ENCODE measurements at places on chromosomes 3 and 15.

- no peak for DNase-seq
These were observed 32.2 kb downstream of the SUCNR1 start for GRCh38 chr3:151905647-151906046.

DNA sequence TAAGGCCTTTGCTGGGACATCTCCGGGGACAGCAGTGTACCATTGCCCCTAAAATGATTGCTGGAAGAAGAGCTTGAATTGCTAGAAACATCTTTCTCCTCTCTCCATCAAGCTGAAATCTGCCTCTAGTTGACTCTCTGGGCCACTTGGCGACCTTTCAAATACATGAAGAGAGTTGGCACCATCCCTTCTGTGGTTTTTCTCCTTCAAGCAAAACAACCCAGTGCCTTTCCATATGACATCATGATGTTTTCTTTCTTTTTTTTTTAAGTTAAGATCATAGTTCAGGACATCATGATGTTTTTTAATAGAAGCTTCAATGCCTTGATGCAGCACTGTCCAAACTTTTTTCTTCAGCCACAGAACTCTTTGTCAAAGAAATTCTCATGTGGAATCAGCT lies 144.0 kb upstream of the PTPRG start:
- DNase-seq = peak; percentile 13

- DNase-seq = no peak
These were observed 35.7 kb downstream of the TRPM1 start for GRCh38 chr15:31065824-31066223.

DNA sequence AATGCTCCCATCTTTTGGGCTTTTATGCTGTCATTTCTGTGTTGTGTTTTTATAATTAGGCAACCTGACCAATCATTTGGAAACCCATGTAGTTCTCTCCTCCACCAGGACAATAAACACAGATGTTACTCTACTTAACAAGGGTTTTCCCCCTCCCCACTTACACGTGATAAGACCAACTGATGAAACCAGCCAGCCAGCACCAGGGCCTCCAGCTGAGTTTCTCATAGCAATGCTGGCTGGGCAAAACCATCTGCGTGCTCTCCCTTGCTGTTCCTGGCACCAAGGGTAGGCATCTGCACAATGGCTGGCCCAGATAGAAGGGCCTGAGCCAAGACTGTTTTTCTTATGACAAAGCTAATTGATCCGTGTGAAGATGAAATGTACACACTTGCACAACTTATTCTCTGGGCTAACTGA lies 310.4 kb downstream of the PLCL2 start:
- no peak for DNase-seq

DNA sequence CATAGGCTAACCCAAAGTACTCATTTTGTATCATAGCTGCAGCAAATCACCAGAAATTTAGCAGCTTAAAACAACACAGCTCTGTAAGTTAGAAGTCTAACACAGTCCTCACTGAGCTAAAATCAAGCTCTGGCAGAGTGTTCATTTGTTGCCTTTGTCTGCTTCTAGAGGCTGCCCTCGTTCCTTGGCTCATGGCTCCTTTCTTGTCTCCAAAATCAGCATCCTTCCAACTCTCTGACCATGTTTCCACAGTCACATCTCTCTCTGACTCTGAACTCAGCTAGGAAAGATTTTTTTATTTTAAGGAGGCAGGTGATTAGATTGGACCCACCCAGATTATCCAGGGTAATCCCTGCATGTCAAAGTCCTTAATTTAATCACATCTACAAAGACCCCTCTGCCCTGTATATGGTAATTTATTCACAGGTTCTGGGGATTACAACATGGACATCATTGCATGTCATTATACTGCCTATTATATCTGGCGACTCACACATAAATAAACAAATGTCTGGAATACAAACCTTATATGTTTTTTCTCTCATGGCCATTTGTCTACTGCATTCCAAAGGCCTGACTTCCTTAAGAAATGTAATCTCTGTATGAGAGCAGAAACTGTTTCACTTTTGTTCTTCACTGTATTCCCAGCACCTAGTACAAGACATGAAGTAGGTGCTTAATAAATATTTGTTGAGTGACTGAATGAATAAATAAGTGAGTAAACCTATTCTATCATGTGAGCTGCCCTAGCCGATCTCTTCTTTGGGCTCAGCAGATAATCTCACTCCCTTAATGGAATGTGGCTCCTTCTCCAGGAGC lies 15.1 kb upstream of the UACA start:
- no peak for DNase-seq

DNA sequence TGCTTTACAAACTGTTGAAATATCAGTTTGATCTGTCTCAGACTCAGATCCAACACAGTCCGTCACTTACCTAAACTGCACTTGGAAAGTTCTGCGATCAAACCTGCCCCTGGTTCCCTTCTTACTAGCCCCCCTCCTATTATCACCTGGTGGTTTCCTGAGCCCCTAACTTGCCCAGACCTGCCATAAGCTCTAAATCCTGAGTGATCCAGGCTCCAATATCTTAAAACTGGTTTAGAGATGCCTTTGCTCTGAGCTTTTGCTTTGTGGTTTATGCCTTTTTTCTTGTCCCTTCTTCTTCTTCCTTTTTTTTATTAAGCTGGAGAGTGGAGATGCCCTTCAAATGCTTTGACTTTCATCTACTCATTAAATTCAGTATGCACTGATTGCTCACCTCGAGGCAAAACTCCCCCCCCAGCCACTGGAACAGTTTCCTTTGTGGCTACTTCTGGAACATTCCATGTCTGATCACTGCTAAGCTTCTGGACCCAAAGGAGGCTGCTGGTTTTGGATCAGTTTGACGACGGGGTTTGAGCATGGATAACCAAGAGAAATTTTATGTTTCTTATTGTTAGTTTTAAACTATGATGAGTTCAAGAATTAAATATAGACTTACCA lies 3.5 kb upstream of the ITGB5 start:
- no peak for DNase-seq

DNA sequence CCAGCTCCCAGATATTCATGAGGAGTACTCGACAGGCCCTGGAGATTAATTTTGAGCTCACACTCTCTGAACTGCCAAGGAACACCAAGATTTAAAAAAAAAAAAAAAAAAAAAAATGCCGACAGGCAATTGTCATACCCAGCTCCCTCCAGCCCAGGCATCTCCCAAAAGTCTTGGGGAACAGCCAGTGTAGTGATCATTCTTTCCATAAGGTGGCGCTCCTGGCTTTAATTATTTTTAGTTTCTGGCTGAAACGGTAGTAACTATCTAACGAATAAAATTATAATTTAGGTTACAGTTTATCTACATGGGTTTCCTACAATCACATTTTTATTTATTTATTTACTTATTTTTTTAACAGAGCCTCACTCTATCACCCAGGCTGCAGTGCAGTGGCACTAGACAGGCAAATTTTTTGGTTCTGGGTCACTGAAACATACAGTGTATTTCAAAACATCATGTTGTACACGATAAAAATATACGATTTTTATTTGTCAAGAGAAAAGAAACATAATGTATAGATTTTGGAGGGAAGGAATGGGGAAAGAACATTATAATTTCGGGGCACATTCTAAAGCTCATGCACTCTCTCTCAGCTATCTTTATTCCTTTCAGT lies 157.3 kb downstream of the ADAMTS9 start:
- peak; percentile 73 for DNase-seq

- no peak for DNase-seq
These were observed 626.3 kb upstream of the NAALADL2 start for GRCh38 chr3:174232658-174233429.

- DNase-seq = no peak
These were observed 255.8 kb downstream of the FAM43A start for GRCh38 chr3:194941360-194941955.

GRCh38 chr3:17832016-17832415 lies 89.6 kb upstream of the TBC1D5 start:
- no peak for DNase-seq

DNA sequence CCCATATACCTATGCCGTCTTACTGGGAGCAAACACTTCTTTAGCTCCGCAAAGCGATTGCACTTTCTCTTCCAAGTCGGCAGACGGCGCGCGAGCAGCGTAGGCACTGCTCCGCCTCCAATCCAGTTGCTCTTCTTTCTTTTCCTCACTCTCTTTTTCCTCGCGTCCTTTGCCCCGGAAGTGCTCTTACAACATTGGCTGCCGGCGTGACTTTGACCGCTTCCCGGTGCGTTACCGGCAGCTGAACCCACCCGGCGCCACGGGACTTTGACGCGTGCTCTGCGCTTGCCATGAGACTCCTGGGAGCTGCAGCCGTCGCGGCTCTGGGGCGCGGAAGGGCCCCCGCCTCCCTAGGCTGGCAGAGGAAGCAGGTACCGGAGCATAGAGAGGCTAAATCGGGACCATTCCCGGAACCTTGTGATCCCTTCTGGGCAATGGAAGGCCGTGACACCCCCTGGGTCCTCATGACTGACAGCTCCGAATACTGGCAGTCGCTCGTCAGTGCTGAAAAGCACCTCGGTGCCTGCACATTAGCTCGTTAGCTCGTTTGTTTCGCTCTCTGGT lies at the start of gene GFM1:
Gene GFM1, plus strand, starts transcription at position 183 of the 564 bp plus-strand sequence. Its CDS starts 108 bp downstream, at position 291.
- peak; percentile 85 for DNase-seq

DNA sequence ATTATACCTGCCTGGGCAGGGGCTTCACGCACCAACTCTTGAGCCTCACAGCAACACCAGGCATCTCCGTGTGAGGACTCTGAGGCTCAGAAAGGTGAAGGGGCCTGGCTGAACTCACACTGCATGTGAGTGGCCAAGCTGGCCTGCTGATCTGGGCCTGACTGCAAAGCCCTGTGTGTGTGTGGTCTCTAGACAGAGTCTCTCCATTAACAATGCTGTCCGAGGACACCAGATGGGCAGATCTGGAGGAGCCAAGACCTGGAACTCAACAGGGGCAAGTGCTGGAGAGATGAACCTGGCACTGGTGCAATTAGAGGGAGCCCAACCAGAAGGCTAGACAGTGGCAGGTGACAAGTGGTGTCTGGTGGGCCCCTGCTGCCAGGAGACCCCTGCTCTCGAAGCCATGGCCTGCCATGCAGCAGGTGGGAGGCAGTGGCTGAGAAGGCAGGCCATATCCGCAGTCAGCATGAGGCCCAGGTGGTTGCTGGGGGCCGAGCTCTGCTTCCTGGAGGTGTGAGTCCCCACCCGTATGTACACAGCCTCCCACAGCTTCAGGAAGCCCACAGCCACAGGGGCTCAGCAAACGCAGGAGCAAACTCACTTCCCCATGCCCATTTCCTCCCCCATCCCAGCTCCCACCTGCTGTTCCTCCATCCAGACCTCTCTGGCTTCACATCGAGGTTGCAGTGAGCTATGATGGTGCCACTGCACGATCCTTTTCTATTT lies 39.0 kb downstream of the CYP11A1 start:
- DNase-seq = no peak

GRCh38 chr3:52880047-52880446 lies 17.3 kb downstream of the STIMATE start:
- DNase-seq = no peak

DNA sequence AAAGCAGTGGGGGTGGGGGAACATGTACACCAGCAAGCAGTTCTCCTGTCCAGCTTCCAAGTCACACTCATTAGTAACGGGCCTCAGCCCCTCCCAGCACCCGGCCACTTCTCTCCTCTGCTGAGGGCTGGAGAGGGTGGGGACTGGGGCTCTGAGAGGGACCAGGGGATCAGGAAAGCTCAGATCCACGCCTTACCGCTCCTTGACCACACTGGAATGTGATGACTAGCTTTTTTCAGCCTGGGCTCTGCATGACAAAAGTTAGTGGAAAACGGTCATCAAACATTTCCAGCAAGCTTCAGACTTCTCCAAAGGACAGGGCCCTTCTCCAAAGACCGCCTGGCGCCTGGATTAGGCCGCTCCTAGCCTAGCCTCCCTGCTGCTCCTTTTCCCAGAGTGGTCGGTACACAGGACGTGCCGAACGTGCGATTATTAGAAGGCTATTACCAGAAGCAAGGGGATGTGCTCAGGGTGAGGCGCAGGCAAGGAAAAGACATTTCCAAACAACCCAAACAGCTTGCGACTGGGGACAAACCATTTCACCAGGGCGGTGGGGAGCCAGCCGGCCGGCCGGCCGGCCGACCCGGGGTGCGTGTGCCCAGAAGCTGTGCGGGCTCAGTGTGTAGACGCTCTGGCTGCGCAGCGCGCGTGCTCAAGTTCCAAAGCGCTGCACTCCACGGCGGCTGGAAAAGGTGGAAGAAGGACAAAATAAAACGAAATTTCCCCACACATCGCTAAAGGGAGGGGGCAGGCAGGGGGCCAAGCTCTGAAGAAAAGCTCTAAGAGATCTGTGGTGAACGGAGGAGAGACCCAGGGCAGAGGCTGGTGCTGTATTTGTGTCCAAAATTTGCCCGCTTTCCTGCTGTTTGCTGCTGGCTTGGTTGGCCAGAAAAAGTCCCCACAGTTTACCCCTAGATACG lies 51.0 kb upstream of the SSR3 start:
- DNase-seq = peak; percentile 77

DNA sequence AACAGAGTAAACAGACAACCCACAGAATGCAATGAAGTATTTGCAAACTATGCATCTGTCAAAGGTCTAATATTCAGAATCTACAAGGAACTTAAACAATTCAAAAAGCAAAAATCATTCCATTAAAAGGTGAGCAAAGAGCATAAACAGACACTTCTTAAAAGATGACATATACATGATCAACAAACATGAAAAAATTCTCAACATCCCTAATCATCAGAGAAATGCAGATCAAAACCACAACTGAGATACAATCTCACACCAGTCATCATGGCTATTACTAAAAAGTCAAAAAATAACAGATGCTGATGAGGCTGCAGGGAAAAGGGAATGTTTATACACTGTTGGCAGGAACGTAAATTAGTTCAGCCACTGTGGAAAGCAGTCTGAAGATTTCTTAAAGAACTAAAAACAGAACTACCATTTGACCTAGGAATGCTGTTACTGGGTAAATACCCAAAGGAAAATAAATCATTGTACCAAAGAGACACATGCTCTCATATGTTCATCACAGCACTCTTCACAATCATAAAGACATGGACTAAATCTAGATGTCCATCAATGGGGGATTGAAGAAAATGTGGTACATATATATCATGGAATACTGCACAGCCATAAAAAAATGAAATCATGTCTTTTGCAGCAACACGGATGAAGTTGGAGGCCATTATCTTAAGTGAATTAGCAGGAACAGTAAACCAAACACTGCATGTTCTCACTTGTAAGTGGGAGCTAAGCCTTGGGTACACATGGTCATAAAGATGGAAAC lies 393.3 kb upstream of the CBLB start:
- no peak for DNase-seq

GRCh38 chr3:33729993-33730392 lies 11.9 kb upstream of the CLASP2 start:
- DNase-seq = no peak

DNA sequence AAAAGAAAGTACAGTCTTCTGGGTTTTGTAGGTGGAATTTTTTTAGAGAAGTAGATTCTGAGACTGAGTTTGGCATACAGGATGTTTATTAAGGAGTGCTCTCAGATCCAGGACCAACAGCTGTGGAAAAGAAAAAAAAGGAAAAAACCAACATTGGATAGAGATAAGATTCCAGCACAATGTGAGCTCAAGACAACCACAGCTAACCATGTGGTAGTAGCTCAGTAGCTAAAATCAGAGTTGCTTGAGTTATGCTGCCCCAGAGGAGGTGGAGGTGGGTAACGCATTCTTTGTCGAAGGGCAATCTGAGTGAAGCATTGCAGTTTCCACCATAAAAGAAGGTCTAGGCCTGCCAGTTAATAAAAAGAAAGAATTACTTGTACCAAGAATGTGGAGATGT lies 904.3 kb downstream of the NSUN3 start:
- DNase-seq = no peak

GRCh38 chr3:192220915-192221314 lies 506.4 kb downstream of the FGF12 start:
- DNase-seq = no peak

Data from urothelium cell line (cell line).